ENCODE measurements at places on chromosomes 2 and 18. TPM values are rescaled to one million over a fixed set of nuclear protein-coding genes. Genes with fewer than 3 reads are reported as not detected.

SLC16A14 gene
- 6.2 TPM for total RNA-seq

NEU2 gene
- not detected for total RNA-seq

MYL1 gene
- not detected for total RNA-seq

ENOSF1 gene
- total RNA-seq = 49.7 TPM

ANKRD30BL gene
- total RNA-seq = not detected

ADGRF3 gene
- 0.26 TPM for total RNA-seq

RBKS gene
- 2.3 TPM for total RNA-seq

TSHZ1 gene
- total RNA-seq = 4.2 TPM

TCF7L1 gene
- 2.0 TPM for total RNA-seq

HRH4 gene
- 0.06 TPM for total RNA-seq

KCNG2 gene
- not detected for total RNA-seq

ORC4 gene
- 21.6 TPM for total RNA-seq

SCG2 gene
- total RNA-seq = 4.0 TPM

NT5DC4 gene
- total RNA-seq = not detected

CELF4 gene
- total RNA-seq = under 0.01 TPM

CCDC148 gene
- total RNA-seq = 0.26 TPM

KCNK3 gene
- 8.2 TPM for total RNA-seq

PSMA8 gene
- total RNA-seq = not detected

DIPK1C gene
- not detected for total RNA-seq

PCARE gene
- not detected for total RNA-seq

C2orf42 gene
- 16.0 TPM for total RNA-seq

IL36A gene
- not detected for total RNA-seq

UGT1A10 gene
- not detected for total RNA-seq

QPCT gene
- 2.5 TPM for total RNA-seq

UGT1A9 gene
- not detected for total RNA-seq

MYO3B gene
- 0.12 TPM for total RNA-seq

ADD2 gene
- 0.06 TPM for total RNA-seq

EDAR gene
- not detected for total RNA-seq

PTGR3 gene
- total RNA-seq = 6.8 TPM

SLC4A5 gene
- 0.31 TPM for total RNA-seq

LYG2 gene
- not detected for total RNA-seq

TUBA3E gene
- total RNA-seq = not detected

RAPGEF4 gene
- 2.2 TPM for total RNA-seq

CHRNA1 gene
- 0.13 TPM for total RNA-seq

CCNYL1 gene
- 27.3 TPM for total RNA-seq

SPTBN1 gene
- 796 TPM for total RNA-seq

All from aortic smooth muscle cell (primary cell).